A549 (cell line): ENCODE measurements at places on chromosomes 16 and 17.

DNA sequence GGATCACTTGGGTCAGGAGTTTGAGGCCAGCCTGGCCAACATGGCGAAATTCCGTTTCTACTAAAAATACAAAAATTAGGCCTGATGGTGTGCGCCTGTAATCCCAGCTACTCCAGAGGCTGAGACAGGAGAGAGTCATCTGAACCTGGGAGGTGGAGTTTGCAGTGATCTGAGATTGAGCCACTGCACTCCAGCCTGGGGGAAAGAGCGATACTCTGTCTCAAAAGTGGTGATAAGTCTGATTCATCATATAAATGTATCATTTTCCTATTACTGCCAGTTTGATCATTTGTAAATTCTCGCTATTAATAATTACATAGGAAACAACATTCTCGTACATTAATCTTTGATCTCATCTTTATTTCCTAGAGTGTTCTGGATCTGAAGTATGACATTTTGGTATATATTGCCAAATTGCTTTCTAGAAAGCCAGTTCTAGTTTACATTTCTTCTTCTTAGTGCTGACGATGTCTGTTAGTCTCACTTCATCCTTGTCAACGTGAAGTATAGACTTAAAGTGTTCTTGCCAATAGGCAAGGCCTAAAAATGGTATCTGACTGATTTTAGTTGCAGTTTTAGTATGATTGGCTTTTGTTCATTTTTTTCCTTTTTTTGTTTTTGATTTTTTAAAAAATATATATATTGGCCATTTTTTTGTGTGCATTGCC lies 9.7 kb downstream of the RABEP1 start:
- DNase-seq = no peak

DNA sequence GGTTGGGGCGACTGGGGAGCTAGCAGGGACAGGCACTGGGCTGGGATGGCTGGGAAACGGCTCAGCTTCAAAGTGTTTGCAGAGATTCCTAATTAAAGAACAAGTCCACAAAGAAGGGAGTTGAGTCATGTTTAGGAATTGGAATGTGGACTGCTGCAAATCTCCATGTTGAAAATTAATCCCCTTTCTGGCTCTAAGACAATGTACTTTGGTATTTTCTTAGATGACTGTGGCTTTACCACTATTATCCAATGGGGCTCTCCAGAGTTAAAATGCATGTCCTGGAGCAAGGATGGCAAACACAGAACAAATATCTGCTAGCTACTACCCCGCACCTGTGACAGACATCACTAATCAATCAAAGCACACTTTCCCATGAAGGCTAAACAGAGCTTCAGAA lies 22.2 kb upstream of the WSCD1 start:
- DNase-seq = no peak

DNA sequence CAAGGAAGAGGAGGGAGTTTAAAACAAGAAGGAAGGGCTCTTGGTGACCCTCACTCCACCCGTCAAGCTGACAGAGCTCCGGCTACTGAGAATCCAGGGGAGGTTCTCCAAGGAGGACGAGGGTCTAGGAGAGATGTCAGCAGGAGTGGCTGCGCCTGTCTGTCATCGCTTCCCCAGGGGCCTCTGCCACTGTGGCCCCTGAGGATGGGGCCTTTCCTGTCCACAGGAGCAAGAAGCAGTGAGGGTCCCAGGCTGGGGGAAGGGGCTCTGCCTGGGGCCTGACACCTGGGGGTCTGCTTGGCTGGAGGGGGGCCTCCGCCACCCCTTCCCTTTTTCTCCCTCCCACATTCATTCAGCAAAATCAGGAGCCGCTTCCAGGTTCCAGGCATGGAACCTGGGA lies 66.5 kb upstream of the TNRC6C start:
- no peak for DNase-seq

DNA sequence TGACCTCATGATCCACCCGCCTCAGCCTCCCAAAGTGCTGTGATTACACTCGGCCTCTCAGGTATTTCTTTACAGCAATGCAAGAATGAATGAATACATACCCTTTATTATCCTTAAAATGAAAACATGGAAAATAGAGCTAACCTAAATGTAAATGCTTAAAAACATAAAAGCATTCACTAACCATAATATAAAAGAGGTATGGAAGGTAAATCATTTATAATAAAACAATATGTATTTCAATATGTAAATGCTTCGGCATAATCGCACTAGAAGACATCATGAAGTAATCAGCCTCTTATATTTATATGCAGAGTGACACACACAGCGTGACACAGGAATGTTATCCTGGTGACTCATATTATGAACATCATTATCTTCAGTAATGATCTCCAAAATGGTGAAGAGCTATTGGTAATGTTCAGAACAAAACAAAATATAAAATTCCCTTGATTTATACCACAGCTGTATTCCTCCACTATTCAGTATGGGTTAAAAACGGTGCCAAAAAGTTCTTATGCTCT lies 53.9 kb downstream of the AIPL1 start:
- no peak for DNase-seq

- no peak for DNase-seq
Observed at GRCh38 chr16:2786061-2786825, 1.1 kb downstream of the PRSS33 start.

- DNase-seq = no peak
Observed at GRCh38 chr16:66309-67182, 5.9 kb downstream of the RHBDF1 start.

DNA sequence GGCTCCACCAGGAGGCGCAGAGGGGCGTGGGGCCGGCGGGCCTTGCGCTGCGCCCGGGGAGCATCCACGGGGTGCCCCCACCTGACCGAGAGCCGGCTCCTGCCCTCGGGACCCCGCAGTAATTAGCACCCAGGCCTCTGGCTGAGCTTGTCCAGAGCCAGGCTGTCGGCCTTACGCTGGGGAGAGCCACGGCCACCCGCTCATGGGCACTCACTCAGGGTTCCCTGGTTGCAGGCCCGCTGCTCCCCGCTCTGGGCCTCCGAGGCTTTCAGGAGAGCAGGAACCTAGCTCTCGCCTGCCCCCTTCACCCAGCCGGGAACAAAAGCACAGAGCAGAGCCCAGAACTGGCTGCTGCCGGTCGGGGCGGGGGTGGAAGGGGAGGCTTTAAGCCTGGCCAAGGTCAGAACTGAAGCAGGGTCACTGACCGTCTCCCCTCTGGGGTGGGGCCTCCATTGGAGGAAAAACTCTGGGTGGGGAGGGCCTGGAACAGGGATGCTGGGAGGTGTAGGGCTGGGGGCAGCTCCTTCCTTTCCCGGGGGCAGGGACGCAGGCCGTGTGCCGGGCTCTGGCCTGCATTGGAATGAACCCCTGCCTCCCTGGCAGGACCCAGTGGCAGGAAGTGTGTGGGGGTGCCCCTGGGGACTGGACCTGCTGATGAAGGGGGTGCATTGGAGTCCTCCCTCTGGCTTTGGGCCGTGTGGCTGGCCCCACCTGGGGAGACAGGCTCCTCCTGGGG lies 12.3 kb downstream of the GLIS2 start:
- DNase-seq = no peak

GRCh38 chr17:80389011-80389995 lies 25.7 kb upstream of the ENDOV start:
- DNase-seq = no peak

DNA sequence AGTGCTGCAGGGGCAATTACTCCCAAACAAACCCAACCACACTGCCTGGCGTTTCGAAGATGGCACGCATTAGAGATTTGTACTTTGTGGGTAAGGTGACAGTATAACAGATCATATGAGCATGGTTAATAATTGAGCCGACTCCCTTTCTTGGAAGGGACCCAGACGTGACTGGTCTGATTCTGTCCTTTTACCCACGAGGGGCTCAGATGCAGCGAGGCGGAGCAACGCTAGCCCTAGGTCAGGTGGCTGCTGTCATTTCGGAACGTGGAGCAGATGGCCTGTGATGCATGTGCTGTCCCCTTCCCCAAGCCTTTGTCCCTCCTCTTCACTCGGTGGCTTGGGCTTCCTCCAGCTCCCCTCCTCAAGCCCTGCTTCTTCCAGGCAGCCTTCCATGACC lies 84.2 kb downstream of the SNX29 start:
- DNase-seq = no peak
